ENCODE measurements at places on chromosomes 12 and 14. TPM values are rescaled to one million over a fixed set of nuclear protein-coding genes. Genes with fewer than 3 reads are reported as not detected.

- no peaks in the 10 kb centered on the region for H3K4me1 ChIP-seq
- no peaks in the 10 kb centered on the region for H3K27me3 ChIP-seq
- H3K4me3 ChIP-seq: no peak overlapping the region
These were observed 755.1 kb upstream of the TBX3 start for GRCh38 chr12:115439008-115439601.

GRCh38 chr14:94054936-94055335 is 26.1 kb downstream of the DDX24 start:
- H3K36me3 ChIP-seq: peaks cover 92% of the 10 kb centered on the region
- H3K27ac ChIP-seq: no peak overlapping the region
- no peak for DNase-seq
- no peak overlapping the region for H3K4me3 ChIP-seq
- no peaks in the 10 kb centered on the region for H3K27me3 ChIP-seq
- H3K4me1 ChIP-seq: peaks cover 39% of the 10 kb centered on the region

GRCh38 chr12:97982684-97983083 is 520.1 kb downstream of the RMST start:
- no peaks in the 10 kb centered on the region for H3K36me3 ChIP-seq
- H3K27me3 ChIP-seq: no peaks in the 10 kb centered on the region
- DNase-seq: no peak
- H3K4me3 ChIP-seq: no peak overlapping the region

GRCh38 chr14:52046376-52046917 is 22.4 kb downstream of the NID2 start:
- H3K4me3 ChIP-seq: no peak overlapping the region
- H3K27ac ChIP-seq: no peak overlapping the region
- no peak for DNase-seq
- no peaks in the 10 kb centered on the region for H3K4me1 ChIP-seq
- H3K27me3 ChIP-seq: no peaks in the 10 kb centered on the region
- no peaks in the 10 kb centered on the region for H3K36me3 ChIP-seq

C12orf60 gene
- total RNA-seq: 1.4 TPM

REC8 gene
- 27.7 TPM for total RNA-seq

GABARAPL1 gene
- 36.3 TPM for total RNA-seq

DPF3 gene
- 0.35 TPM for total RNA-seq
